ENCODE measurements at places on chromosomes 1 and 21. TPM values are rescaled to one million over a fixed set of nuclear protein-coding genes. Genes with fewer than 3 reads are reported as not detected.

- no peak overlapping the region for H3K27ac ChIP-seq
- peaks cover 12% of the 10 kb centered on the region for H3K4me1 ChIP-seq
- DNase-seq = no peak
- peaks cover 34% of the 10 kb centered on the region for H3K27me3 ChIP-seq
- H3K36me3 ChIP-seq = no peaks in the 10 kb centered on the region
Measured at GRCh38 chr21:38503583-38503982, 5.3 kb upstream of the ERG start.

DNA sequence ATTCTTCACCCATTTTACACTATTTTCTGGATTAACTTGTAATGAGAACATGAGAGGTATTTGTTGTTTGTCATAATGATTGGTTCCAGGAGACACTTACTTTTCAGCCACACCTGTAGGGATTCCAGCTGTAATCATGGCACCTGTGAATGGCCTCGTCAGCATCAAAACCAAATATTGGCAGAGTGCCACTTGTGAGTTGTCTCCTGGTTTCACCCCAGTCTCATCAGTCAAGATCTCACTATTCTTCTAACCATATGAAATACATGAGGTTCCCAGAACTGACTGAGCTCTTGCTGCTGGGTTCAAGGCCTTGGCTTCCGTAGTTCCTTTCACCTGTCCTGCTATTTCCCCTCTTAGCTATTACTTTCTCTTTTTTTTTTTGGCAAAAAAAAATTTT, 246.6 kb upstream of the ADGRL2 start:
- no peaks in the 10 kb centered on the region for H3K27me3 ChIP-seq
- no peaks in the 10 kb centered on the region for H3K4me1 ChIP-seq
- H3K36me3 ChIP-seq = no peaks in the 10 kb centered on the region
- DNase-seq = no peak
- no peak overlapping the region for H3K27ac ChIP-seq
- no peak overlapping the region for H3K4me3 ChIP-seq

GRCh38 chr1:54583871-54584270, 35.8 kb downstream of the ACOT11 start:
- H3K4me3 ChIP-seq = no peak overlapping the region
- H3K27me3 ChIP-seq = no peaks in the 10 kb centered on the region
- DNase-seq = no peak
- no peak overlapping the region for H3K27ac ChIP-seq
- no peaks in the 10 kb centered on the region for H3K36me3 ChIP-seq

GRCh38 chr1:169363046-169363730, 4.4 kb downstream of the NME7 start:
- H3K36me3 ChIP-seq = peaks cover 5% of the 10 kb centered on the region
- H3K27ac ChIP-seq = peak overlapping the region; percentile 66
- peak; percentile 55 for DNase-seq
- peak overlapping the region; percentile 32 for H3K4me3 ChIP-seq

DNA sequence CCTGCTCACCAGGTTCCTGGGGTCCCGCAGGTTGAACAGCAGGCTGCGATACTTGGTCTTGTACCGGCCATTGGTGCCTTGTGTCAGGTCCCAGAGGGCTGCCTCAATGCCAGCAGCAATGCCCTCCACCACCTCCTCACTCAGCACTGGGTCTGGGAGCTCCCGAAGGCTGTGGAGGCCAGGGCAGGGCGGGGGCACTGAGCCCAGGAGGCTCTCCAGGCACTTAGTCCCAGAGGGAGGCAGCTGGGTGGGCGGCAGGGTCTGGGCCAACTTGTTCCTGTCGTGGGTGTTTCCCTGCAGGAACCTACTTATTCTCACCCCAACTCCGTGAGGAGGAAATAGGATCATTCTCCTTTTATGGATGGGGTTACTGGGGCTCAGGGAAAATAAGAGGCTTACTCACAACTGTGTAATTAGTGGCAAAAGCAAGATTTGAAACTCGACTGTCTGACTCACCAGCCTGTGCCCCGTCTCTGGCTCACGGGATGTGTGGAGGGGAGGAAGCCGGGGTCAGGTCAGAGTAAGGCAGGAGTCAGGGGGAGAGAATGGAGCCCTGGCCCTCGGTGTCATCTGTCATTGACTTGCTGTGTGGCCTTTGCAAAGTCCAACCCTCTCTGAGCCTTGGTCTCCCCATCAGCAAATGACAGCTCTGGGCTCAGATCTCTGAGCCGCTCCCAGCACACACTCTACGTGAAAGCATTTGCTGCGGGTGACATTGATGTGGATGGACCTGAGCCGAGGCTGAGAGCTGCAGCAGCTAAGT, 17.2 kb downstream of the SPOCD1 start:
- no peak overlapping the region for H3K27ac ChIP-seq
- peaks cover 9% of the 10 kb centered on the region for H3K4me1 ChIP-seq
- no peak overlapping the region for H3K4me3 ChIP-seq
- H3K36me3 ChIP-seq = no peaks in the 10 kb centered on the region
- DNase-seq = no peak

DNA sequence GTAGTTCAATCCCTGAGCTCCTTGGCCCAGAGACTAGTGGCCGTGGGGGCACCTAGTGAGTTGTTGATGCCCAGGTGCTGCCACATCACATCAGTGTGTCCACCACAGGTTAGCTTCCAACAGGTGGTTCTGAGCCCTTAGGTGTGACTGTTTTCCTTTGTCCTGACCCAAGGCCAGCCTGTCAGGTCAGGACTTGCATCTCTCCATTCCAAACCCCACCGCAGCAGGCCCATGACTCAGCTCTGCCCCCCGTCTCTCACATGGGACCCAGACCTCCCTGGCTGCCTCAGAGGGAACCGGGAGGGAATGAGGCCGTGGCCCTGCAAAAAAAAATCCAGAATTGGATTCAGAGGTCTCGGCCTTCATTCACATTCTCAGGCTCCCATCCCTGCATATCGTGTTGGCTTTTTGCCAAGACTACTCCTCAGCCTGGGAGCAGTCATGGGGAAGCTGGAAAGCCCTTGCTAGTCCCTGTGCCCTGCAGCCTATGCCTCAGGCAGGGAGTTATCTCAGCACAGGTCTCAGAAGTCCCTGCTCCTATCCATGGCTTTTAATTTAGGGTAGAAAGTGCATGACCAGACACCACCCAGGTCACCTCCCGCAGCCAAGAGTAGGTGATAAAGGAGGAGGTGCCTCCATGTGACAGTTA, 7.2 kb downstream of the INAVA start:
- H3K27ac ChIP-seq = no peak overlapping the region
- H3K36me3 ChIP-seq = no peaks in the 10 kb centered on the region
- H3K4me3 ChIP-seq = no peak overlapping the region
- peaks cover 20% of the 10 kb centered on the region for H3K4me1 ChIP-seq

DNA sequence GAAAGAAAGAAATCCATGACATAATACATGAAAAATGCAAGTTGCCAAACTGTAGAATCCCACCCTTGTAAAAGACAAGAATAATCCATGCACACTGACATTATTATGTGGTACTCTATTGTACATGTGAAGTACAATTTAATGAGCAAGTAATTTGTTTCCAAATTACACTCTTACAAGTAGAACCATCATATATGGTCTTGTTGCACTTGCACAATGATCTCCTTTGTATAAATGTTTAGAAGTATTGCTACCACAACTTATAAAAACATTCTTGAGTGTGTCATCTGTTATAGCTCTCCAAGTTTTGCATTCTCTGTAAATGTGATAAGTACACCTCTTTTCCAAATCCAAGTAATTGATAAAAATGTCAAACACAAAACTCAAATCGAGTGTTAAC, 29.1 kb upstream of the ZNF281 start:
- DNase-seq = no peak
- H3K27me3 ChIP-seq = no peaks in the 10 kb centered on the region
- H3K27ac ChIP-seq = no peak overlapping the region
- H3K4me1 ChIP-seq = peaks cover 7% of the 10 kb centered on the region
- H3K4me3 ChIP-seq = no peak overlapping the region

- H3K4me1 ChIP-seq = no peaks in the 10 kb centered on the region
- no peak overlapping the region for H3K27ac ChIP-seq
- H3K4me3 ChIP-seq = no peak overlapping the region
- DNase-seq = no peak
- H3K27me3 ChIP-seq = peaks cover 3% of the 10 kb centered on the region
- no peaks in the 10 kb centered on the region for H3K36me3 ChIP-seq
Measured at GRCh38 chr1:9449976-9450696, 89.1 kb upstream of the SLC25A33 start.

GRCh38 chr1:14377386-14377785, 221.1 kb upstream of the KAZN start:
- H3K27me3 ChIP-seq = no peaks in the 10 kb centered on the region
- no peak overlapping the region for H3K4me3 ChIP-seq
- no peaks in the 10 kb centered on the region for H3K4me1 ChIP-seq
- no peaks in the 10 kb centered on the region for H3K36me3 ChIP-seq

DNA sequence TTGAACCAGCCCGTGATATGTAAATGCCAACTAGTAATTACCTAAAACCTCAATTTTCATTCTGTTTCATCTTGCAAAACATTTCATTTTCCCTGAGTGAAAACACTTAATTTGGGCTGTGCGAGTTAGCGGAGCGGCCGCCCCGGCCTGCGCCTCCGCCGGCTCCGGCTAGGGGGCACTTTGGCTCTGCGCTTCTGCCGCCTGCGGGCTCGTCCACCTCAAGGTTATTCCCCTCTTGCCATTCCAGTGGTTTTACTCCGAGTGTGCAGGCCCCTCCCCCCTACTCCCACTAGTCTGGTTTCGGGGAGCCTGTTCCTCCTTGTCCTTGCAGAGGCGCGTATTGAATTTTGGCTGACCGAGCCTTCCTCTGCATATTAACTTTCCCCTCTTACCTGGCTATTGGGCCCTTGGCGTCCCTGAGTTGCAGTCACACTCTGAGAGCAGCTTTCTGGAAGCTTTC, 55.6 kb downstream of the PEX14 start:
- H3K27me3 ChIP-seq = no peaks in the 10 kb centered on the region
- no peak overlapping the region for H3K27ac ChIP-seq
- H3K36me3 ChIP-seq = no peaks in the 10 kb centered on the region
- no peak for DNase-seq

DNA sequence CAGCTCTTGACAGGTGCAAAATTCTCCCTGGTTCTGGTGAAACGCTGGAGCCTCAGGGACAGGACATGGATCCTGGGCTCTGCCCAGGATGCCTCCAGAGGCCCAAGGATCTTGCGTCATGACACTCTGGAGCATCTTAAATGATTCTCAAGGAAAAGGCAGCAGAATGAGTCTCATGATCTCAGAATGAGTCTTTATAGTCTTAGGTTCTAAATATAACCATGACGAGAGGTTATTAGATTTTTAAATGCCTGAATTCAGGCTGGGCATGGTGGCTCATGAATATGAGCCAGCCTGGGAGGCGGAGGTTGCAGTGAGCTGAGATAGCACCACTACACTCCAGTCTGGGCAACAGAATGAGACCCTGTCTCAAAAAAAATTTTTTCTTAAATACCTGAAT, 55.5 kb downstream of the ECE1 start:
- H3K4me1 ChIP-seq = no peaks in the 10 kb centered on the region
- no peaks in the 10 kb centered on the region for H3K27me3 ChIP-seq
- no peak overlapping the region for H3K27ac ChIP-seq
- H3K4me3 ChIP-seq = no peak overlapping the region

GRCh38 chr1:36807262-36807661, 227.1 kb downstream of the GRIK3 start:
- H3K4me3 ChIP-seq = no peak overlapping the region
- H3K36me3 ChIP-seq = no peaks in the 10 kb centered on the region
- no peak for DNase-seq
- H3K4me1 ChIP-seq = no peaks in the 10 kb centered on the region

DNA sequence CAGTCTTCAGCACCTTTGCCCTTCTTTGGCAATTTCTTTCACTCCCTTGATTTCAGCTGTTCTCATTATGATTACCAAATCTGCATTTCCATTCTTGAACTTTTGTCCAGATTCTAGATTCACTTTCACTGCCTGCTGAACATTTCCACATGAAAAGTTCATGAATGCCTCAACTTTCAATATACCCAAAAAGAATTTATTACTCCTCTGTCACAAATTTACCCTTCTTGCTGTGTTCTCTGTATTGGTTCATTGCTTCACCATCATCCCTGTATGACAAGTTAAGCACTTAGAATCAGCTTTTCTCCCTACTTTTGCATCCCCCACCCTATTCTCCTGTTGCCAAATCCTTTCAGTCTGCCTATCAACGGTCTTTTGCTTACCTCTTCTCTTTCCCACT, 112.6 kb upstream of the PKN2 start:
- peaks cover 15% of the 10 kb centered on the region for H3K27me3 ChIP-seq
- no peaks in the 10 kb centered on the region for H3K36me3 ChIP-seq
- no peaks in the 10 kb centered on the region for H3K4me1 ChIP-seq
- no peak overlapping the region for H3K27ac ChIP-seq

DNA sequence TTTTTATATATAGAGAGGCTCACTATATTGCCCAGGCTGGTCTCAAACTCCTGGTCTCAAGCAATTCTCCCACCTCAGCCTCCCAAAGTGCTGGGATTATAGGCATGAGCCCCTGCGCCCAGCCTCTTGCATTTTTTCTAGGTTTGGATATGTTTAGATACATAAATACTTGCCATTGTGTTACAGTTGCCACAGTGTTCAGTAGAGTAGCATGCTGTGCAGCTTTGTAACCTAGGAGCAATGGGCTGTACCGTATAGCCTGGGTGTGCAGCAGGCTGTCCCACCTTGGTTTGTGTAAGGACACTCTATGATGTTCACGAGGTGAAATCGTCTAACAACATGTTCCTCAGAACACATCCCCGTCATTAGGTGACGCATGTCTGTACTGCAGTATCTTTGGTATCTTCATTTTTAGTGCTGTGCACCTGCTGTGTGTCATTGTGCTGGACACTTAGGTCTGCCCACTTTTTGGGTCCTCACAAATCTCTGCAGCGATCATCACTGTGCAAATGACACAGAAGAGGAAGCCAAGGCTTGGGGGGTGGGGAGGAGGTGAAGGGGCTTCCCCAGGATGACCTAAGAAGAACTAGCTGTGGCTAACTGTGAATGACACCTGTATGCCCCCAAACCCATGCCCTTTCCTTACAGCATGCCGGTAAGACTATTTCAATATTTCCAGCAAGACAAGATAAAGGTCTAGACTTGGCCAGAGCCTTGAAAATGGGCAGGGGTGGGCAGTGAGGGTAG, 44.5 kb downstream of the SDC3 start:
- peaks cover 3% of the 10 kb centered on the region for H3K4me1 ChIP-seq
- peaks cover 35% of the 10 kb centered on the region for H3K27me3 ChIP-seq
- H3K36me3 ChIP-seq = no peaks in the 10 kb centered on the region
- H3K27ac ChIP-seq = no peak overlapping the region
- no peak overlapping the region for H3K4me3 ChIP-seq

The PRKAA2 gene
- total RNA-seq = not detected

The C1QB gene
- total RNA-seq = not detected

The PTPN7 gene
- total RNA-seq = 255 TPM

The OR2G3 gene
- total RNA-seq = not detected

The ANKRD65 gene
- total RNA-seq = not detected

The MYCL gene
- total RNA-seq = not detected

The RGS18 gene
- total RNA-seq = 0.40 TPM

The MANEAL gene
- total RNA-seq = 1.2 TPM

All from activated CD8-positive, alpha-beta T cell treated with anti-CD3 and anti-CD28 coated beads, Interleukin-2, amount 10 ng/mL, durations not matched to agents 7 days and 5 days (primary cell).